Heart left ventricle (tissue), 16 donors: ENCODE measurements at places on chromosomes 6 and 20. TPM values are rescaled to one million over a fixed set of nuclear protein-coding genes. Genes with fewer than 3 reads are reported as not detected.

OPN5 gene
- total RNA-seq: 0.89 TPM

ENPP4 gene
- total RNA-seq: 20.4 TPM

BCAS1 gene
- total RNA-seq: not detected

GRCh38 chr6:2839982-2840748, 1.5 kb downstream of the SERPINB1 start:
- peak overlapping the region; percentile 46 for H3K4me3 ChIP-seq
- peaks cover 10% of the 10 kb centered on the region for H3K4me1 ChIP-seq
- H3K27ac ChIP-seq: peak overlapping the region; percentile 95
- H3K36me3 ChIP-seq: peaks cover 47% of the 10 kb centered on the region
- DNase-seq: no peak
- H3K27me3 ChIP-seq: no peaks in the 10 kb centered on the region

CRIP3 gene
- total RNA-seq: 21.5 TPM

LY6G5B gene
- total RNA-seq: 5.4 TPM

GRCh38 chr6:136524339-136524935, 25.8 kb downstream of the MAP7 start:
- no peaks in the 10 kb centered on the region for H3K36me3 ChIP-seq
- no peak for DNase-seq
- H3K4me3 ChIP-seq: no peak overlapping the region
- no peaks in the 10 kb centered on the region for H3K27me3 ChIP-seq
- H3K4me1 ChIP-seq: peaks cover 6% of the 10 kb centered on the region

DNA sequence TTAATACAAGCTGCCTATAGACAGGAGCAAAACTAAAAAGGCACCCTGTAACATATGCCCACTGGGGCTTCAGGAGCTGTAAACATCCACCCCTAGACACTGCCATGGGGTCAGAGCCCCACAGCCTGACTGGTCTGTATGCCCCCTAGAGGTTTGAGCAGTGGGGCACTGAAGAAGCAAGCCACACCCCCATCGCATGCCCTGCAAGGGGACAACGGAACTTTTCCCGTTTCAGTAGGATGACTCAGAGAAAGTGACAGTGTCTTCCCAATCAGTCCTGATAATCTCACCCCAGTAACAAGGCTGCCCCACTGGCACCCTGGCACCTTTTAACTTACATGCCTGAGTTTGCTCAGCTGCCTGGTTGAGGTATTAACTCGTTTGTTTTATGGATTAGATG, 35.9 kb downstream of the BEND3 start:
- H3K27me3 ChIP-seq: no peaks in the 10 kb centered on the region
- H3K4me3 ChIP-seq: no peak overlapping the region
- no peak for DNase-seq
- H3K36me3 ChIP-seq: no peaks in the 10 kb centered on the region

DNA sequence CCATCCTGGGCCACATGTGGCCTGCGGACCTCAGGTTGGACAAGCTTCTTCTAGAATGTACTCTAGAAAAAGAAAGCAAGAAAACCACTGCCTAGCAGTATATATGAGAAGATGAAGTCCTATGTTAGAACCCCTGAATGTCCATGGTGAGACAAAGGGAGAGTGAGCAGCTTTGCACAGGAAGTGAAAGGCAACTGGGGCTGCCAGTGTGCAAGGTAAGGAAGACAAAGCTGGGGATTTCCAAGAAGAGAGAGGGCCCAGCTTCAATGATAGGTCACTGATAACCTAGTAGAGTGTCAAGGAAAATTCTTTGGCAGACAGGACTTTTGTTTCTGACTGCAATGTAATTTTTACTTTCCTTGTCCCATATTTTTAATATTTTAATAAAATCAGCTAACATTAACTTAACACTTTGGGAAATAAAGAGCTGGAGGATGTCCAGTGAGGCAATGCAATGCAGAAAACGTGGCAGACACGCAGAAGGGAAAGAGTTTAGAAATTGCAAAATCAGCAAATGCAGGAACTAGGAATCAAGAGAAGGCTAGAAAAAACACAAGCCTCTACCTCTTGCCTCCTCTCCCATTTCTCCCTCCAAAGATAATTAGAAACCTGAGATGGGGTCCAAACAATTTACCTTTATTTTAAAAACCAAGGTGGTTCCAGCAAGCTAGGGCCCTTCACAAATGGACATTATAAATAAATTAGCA, 47.4 kb downstream of the CYP39A1 start:
- no peak for DNase-seq
- H3K36me3 ChIP-seq: no peaks in the 10 kb centered on the region
- H3K4me1 ChIP-seq: peaks cover 5% of the 10 kb centered on the region
- no peak overlapping the region for H3K27ac ChIP-seq
- no peak overlapping the region for H3K4me3 ChIP-seq
- H3K27me3 ChIP-seq: no peaks in the 10 kb centered on the region
